NT2/D1 (cell line): ENCODE measurements at places on chromosomes 3 and 15.

DNA sequence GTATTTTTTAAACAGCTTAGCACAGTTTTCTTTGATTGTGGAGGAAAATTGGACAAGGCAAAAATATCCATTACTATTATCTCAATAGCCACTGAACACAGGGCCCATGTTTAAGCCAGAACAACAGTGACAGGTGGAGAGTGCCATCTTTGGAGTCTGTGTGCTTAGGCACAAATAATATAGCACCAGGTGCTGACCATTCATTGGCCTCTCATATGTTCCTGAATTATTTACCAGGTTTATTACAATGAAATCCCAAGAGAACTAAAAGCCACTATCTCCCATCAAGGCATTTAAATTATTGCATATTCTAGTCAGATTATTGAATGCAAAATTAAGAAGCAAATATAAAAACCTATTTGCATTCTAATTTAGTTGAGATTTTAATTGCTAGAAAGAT lies 39.6 kb downstream of the GPR156 start:
- DNase-seq = no peak

GRCh38 chr15:90571063-90571541 lies 41.4 kb downstream of the CRTC3 start:
- no peak for DNase-seq

- no peak for DNase-seq
Observed at GRCh38 chr15:26143221-26143620, 280.1 kb upstream of the ATP10A start.

GRCh38 chr3:106703524-106703923 lies 673.7 kb upstream of the CCDC54 start:
- no peak for DNase-seq

- no peak for DNase-seq
Observed at GRCh38 chr15:34780725-34781124, 14.6 kb downstream of the ACTC1 start.

DNA sequence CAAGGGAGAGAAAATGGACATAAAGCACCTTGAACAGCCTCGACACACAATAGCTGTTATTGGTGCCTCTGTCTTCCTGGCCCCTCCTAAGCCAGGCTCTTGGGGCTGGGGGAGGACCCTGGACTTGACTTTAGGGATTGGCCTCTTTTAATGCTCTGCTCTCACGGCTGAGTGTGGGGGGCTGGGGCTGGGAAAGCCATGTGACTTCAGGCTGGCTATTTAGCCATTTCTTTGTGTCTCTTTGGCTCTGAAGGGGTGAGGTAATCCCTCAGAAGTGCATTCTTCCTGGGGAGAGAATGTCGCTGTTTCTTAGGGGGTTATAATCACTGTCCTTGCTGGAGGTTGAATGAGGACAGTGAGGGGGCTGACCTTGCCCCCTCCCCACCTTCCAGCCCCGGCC lies 26.2 kb downstream of the MAGEF1 start:
- peak; percentile 91 for DNase-seq

DNA sequence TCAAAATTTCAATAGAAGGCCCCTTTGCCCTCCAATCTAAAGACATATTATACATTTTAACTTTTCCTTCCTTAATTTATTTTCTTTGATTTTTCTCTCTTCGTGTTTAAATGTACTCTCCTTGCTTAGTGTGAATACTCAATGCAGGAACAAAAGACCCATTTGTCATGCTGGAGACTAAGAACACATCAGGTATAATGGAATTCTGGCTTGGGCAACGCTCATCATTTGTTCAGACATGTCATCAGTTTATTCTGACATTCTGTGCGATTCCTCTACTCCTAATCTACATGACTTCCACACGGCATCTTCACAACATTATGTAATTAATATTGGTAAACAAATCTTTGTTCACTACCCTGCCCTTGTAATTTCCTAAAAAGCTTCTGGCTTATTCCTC lies 136.6 kb upstream of the LRRN1 start:
- no peak for DNase-seq

- DNase-seq = no peak
Observed at GRCh38 chr3:57048052-57048671, 12.3 kb upstream of the SPATA12 start.

DNA sequence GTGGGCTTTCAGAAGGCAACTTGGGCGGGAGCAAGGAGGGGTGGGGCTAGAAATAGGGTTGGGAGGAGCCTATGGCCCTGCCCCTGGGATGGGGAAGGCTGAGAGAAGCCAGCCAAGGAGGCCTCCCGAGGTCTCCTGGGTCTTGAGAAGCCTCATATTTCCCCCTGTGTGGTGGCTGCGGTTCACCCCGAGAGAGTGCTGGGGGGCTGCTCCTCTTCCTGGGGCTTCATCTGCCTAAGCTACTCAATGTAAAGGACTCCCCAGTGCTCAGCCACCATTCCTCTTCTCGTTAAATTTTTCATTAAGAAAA lies 174.3 kb downstream of the SMAD6 start:
- DNase-seq = no peak

- DNase-seq = no peak
Observed at GRCh38 chr3:186540835-186541226, 3.3 kb downstream of the CRYGS start.

GRCh38 chr15:40929660-40930429 lies 705 bp downstream of the DLL4 start:
- DNase-seq = no peak

GRCh38 chr15:39447346-39447745 lies 133.5 kb upstream of the THBS1 start:
- DNase-seq = no peak

GRCh38 chr3:9061634-9062033 lies 98.4 kb upstream of the RAD18 start:
- DNase-seq = no peak

DNA sequence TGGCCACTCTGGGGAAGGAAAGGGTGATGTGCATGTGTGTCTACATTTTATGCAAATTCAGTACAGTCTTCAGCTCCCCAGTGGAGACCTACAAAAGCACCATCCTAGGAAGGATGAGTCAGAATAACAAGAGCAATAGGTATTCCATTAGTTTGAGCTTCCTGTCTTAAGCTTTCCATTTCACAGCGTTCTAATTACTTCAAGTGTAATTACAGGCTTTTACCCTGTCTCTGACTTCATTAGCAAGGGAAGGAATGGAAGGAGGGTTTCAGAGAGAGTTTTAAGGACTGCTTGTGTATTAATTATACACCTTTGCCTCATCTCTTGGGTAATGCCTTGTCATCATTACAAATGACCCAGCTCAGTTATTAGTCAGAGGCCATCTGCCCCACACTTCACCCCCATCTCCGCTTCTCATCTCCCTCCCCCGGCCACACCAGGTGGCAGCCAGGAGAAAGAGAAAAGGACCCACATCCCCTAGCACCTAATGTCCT lies 202.8 kb upstream of the MRPL3 start:
- peak; percentile 48 for DNase-seq

- peak; percentile 61 for DNase-seq
Observed at GRCh38 chr3:45659661-45660566, 29.3 kb upstream of the SACM1L start.

DNA sequence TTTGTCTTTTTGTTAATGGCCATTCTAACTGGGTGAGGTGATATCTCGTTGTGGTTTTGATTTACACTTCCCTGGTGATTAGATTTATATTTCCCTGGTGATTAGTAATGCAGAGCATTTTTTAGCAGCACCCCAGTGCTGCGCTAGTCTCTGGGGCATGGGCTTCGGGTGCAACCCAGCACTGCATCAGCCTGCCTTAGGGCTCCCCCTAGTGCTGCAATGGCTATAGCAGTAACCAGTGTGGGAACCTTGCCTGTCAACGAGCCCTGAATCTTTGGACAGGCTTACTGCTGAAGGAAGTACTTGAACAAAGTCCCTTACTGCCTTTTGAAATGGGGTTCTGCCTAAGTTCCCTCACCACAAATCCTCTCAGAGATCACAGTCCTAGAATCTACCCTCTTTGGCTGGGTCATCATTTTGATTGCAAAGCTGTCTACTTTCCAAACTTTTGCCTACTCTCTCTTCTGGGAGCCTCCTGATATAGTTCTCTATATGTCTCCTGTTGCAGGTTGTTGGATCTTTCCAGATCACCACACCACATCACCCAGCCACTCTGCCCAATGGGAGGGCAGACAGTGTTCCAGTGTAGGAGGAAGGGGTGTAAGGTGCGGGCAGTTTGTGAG lies 79.2 kb upstream of the CCNL1 start:
- peak; percentile 52 for DNase-seq

- DNase-seq = peak; percentile 28
Observed at GRCh38 chr15:68819495-68820294, 1.0 kb downstream of the ANP32A start.

- no peak for DNase-seq
Observed at GRCh38 chr3:144403040-144403457, 431.4 kb downstream of the DIPK2A start.

GRCh38 chr3:6282918-6283317 lies 578.0 kb upstream of the GRM7 start:
- DNase-seq = no peak

DNA sequence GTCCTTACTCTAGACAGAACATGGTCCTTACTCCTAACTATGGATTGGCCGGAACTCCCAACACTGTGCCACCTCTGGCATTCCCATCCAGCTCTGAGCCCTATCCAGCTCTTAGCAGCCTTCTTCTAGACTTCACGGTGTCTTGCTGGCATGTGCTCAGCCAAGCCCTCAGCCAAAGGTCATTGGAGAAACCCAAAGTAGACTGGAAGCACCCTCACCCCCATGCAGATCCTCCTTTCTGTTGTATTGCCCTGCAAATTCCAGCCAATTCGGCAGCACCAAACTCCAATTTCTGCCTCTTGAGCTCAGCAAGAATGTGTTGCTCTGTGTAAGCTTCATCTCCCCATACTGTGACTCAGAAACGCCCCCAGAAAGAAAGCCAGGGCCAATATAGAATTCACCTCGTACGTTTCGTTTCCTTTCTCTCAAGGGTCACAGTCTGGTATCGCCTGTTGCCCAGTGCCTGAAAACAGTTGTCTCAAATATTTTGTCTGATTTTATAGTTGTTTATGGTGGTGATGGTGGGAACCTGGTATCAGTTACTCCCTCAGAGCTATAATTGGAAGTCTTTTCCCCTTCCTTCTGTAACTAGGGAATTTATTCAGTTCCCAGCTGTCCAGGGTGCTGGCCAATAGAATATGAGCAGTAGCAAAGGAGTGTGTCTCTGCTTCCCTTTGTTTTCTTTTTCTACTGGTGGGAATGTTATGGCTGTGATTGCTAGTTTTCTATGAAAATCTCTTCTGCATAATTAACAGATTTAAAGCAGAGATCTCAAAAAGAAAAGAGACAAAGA lies 28.4 kb upstream of the EPHB3 start:
- no peak for DNase-seq

- DNase-seq = no peak
Observed at GRCh38 chr3:125186800-125187598, 25.5 kb downstream of the SLC12A8 start.

DNA sequence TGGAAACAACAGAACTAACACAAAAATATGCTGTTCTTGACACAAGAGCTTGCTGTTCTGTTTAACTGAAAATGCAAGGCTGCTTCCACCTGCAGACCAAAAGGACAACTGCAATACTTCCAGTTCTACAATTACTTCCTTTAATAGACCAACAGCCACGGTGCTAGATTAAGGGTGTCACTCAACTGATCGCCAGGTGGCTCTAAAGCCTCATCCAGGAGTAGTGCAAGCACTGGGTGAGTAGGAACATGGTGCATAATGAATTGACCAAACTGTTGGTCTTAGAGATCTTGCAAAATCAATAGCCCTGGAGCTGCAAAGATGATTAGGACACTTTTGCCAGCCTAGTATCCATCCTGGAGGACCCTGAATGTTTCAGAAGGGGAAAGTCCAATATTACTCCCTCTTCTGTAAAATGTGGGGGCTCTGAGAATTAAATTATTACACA lies 3.6 kb upstream of the CLDN16 start:
- no peak for DNase-seq

DNA sequence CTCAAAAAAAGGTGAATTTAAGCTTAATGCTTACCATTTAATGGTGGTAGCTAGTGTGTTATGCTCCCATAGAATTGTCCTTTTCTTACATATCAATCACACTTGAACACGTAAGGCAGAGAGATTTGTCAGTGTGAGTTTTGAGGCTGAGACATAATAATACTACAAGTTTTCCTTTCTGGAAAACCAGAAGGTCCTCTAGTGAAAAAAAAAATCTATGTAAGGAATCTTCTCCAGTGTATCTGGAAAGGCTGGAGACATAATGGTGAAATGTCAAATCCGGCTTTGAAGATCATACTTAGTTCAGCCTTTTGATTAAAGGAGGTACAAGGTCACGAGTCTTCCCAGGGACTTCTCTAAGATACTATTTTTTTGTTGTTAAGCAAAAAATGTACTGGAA lies 3.4 kb downstream of the TSC22D2 start:
- DNase-seq = no peak

GRCh38 chr3:186307594-186308221 lies 54.3 kb downstream of the DGKG start:
- no peak for DNase-seq

DNA sequence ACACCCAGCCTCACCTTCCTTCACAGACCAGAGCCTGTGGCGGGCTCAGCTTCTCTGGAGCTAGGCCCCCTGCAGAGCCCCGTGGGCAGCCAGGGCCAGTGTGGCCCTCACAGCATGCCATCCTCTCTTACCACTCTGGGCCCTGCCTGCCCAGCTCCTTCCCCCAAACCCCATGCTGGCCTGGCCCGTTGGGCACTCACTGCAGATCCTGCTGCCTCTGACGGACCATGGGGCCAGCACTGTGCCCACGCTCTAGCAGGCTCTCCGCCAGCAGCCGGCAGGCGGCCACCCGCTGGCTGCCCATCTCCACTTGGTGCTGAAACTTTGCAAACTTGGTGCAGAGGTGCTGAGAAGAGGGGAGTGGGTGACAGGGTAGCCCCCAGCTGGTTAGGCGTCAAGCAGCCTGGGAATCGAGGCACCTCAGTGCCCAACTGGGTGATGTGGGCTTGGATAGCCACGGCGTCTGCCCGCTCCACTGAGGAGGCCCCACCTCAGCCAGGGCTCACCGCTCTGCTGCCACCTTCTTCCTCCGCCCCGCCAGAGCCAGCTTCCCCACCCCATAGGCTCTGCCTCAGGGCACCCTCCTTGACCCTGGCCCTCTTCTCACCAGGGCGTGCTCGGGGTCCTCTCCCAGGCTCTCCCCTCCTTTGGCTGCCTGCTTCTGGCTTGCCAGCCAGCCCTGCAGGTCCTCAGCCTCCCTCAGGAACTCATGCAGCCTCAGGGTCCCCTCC lies 22.5 kb downstream of the SPTBN5 start:
- no peak for DNase-seq

DNA sequence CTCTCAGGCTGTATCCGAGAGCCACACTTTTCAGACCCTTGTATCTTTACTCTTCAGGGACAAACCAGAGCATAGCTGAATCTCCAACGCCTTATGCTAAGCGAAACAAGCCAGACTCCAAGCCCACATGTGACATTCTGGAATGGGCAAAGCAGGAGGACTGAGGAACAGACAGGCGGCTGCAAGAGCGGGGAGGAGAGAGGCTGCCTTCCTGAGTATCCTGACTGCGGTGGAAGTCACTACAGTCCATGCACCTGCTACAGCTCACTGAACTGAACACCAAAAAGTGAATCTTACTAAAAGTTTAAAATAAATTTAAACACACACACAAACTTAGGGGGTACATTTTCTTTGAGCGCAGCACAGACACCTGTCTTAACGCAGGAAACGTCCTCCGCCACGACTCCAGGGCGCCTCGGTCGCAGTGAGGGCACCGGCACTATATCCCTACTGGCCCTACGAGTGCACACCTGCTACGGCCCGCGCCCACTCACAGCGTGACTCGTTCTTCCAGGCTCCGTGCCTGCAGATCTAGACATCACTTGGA lies 1.4 kb downstream of the CYFIP1 start:
- no peak for DNase-seq
